ENCODE measurements at places on chromosomes 12 and 14.

GRCh38 chr14:104442107-104442551, 137.4 kb upstream of the C14orf180 start:
- no peak for DNase-seq

DNA sequence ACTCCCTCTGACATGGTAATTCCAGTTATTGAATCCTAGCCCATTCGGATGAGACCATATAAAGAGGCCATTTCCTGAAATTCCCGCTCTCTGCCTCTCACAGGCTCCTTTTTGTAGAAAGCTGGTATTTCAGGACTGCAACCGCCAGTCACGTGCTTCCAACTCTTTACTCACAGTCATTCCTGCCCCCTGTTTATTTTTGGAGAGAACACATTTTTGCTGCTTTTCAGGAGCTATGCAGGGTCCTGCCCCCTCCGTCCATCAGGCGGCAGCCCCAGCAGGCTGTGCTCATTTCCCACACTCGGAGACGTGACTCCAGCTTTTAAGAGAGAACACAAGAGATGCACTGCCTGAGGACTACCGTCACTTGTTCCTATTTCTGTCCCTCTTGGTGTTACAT, 26.8 kb downstream of the IFT43 start:
- DNase-seq = peak; percentile 2

DNA sequence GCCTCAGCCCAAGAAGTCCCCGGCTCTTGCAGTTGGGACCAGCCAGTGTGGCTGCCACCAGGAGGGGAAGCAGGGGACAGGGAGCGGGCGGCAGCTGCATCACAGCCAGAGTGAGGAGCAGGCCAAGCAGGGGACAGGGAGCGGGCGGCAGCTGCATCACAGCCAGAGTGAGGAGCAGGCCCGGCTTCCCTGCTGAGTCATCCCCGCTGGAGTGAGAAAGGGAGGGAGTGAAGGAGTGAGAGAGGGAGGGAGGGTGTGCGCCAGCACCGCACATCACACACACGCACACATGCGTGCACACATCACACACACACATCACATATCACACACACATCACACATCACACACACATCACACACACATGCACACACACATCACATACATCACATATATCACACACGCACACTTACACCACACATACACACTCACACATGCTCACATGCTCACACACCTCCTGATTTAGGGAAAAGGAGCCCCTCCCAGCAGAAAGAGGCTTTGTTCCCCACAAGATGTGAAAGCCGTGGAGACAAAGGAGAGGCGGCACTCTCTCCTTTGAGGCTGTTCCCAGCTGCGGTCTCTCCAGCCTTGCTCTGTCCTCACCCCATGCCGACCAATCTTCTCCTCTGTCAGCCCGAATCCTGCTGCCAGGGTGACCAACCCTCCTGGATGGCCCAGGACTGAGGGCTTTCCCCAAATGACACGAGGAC, 16.7 kb upstream of the ZDHHC22 start:
- no peak for DNase-seq

GRCh38 chr14:92109490-92109889, 3.1 kb upstream of the ATXN3 start:
- no peak for DNase-seq

DNA sequence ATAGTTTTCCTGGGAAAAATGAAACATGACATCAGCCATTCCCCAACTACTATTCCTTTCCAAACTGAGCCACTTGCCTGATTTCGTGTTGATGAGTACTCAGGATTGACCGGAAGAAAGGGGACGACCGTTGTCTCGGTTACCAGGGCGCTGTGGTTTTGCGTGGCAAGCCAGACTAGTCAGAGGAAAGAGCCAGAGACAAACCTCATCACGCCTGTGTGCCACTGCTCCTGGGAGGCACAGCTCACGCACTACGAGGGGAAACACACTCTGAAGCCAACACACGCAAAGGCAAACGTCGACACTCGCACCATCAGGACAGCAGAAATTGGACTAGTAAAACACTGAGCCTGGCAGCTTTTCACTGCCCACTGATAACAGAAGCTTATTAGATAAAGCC, 35.0 kb downstream of the GIT2 start:
- DNase-seq = no peak

DNA sequence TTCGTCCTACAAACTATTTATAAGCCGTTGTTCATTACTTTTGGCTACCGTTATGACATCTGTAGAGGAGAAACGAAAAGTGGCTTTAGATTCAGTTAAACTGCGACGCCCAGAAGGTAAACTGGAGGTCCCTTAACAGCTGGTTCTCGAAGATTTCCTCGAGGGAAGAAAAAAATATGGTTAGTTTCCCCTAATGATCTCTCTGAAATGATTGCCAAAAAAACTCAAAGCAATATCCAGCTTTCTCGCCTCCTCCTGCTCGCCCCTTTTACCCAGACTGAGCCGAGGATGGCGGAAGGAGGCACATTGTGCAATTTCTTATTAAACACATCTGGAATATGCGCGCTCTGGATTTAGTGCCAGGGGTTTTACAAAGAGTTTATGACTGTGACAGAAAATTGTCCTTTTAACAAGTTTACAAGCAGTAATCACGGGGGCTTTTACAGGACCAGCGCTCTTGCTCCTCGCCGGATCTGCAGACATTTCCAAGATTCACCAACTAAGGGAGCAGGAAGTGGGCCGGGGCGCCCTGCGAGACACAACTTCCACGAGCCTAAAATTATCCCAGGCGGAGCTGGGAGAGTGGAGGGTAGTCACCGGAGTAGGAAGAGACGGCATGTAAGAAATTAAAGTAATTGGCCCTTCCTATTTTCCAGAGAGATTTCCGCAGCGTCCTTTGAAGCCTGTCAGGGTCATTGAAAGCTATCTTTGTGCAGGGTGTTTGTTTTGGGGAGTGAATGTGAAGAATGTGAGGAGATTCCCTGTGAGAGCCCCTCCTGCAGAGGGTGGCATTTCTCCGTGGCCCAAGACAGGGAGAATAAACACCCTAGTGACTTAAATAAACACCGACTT, 5.6 kb downstream of the SIX1 start:
- no peak for DNase-seq

DNA sequence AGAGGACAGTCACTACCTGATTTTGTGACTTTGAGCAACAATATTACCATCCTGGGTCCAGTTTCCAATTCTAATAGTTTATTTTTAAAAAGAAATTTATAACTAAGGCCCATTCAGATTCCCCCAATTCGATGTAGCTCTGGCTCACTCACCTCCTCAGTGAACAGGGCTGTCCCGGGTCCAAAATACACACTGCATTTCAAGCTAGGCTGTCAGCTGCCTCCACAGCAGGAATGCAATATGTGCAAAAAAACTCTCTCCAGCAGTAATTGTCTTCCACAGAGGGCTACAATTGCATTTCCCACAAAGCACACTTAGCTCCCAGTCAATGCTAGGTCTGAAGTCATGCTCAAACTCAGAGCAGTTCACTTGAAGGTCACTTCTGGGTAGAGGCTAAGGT, 39.3 kb upstream of the ZNF641 start:
- DNase-seq = no peak

- DNase-seq = no peak
These were observed 67.2 kb upstream of the ACSS3 start for GRCh38 chr12:81010641-81011040.

Measured in iPS DF 6.9 (cell line).